Fibroblast of the aortic adventitia (primary cell): ENCODE measurements at places on chromosomes 6 and 20. TPM values are rescaled to one million over a fixed set of nuclear protein-coding genes. Genes with fewer than 3 reads are reported as not detected.
A peak's percentile ranks its signal among the peaks of the same experiment; 100 is the strongest.

GRCh38 chr20:48211238-48211637 is 426.0 kb upstream of the SULF2 start:
- DNase-seq, result no peak

RARS2 gene
- total RNA-seq, result 41.7 and 55.0 TPM in 2 replicates

DNA sequence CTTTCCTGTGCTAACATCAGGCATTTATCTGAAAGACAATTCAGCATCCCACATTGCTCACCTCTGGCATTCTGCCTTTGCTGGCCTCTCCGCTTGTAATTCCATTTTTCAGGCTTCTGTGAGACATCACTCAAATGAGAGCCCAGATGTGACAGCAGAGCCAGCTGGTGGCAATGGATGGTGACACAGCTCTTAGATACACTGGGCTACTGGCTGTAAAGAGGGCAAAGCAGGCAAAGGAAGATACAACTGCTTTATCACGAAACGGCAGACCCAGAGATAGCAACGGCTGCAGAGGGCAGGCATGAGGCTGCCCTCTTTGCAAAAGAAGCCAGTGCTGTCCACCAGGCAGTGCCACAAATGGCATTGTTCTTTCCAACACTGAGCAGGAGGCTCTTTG is 329.8 kb downstream of the KIF16B start:
- DNase-seq, result no peak

DNA sequence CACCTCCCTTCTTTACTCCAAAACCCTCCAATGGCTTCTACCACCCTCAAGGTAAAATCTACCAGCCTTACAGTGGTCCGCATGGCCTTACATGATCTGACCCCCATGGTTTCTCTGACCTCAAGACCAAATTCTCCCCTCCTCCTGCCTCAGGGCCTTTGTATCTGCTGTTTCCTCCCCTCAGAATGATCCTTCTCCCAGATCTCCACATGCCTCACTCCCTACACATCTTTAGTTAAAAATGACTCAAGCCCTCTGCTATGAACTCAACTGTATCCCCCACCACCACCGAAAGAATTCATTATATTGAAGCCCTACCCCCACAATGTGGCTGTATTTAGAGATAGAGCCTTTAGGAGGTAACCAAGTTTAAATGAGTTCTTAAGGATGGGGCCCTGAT is 4.1 kb downstream of the SLC23A2 start:
- no peak for DNase-seq

DNA sequence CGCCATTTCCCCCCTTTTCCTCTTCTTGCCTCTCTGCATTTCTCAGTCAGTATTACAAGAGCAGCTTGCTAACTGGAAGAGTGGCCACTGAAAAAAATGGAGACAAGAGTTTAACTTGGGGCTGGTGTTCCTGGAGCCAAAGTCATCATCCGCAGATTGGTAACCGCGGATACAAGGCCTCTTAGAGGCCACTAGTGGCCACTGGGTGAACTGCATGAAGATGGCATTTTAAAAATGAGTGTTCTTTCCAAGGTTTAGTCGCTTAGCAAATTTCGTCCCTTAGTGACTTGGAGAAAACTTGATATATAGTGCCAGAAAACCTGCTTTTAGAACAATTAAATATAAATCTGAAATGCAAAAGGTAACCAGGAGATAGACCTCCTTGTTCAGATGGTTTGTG is 4.8 kb downstream of the F13A1 start:
- DNase-seq, result peak; percentile 42

DNA sequence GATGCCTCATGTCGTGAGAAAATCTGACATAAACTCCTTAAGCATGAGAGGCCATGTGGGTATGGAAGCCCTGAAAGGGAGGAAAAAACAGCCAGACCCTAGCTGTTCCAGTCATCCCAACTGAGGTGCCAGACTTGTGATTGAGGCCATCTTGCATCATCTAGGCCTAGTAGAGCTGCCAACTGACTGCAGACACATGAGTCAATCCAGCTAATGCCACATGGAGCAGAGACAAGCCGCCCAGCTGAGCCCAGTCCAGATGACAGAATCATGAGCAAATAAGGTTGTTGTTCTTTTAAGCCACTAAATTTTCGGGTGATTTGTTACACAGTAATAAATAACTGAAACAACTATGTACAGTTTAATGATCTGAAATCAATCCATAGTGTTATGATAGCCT is 680.9 kb downstream of the MAFB start:
- peak; percentile 2 for DNase-seq

DNA sequence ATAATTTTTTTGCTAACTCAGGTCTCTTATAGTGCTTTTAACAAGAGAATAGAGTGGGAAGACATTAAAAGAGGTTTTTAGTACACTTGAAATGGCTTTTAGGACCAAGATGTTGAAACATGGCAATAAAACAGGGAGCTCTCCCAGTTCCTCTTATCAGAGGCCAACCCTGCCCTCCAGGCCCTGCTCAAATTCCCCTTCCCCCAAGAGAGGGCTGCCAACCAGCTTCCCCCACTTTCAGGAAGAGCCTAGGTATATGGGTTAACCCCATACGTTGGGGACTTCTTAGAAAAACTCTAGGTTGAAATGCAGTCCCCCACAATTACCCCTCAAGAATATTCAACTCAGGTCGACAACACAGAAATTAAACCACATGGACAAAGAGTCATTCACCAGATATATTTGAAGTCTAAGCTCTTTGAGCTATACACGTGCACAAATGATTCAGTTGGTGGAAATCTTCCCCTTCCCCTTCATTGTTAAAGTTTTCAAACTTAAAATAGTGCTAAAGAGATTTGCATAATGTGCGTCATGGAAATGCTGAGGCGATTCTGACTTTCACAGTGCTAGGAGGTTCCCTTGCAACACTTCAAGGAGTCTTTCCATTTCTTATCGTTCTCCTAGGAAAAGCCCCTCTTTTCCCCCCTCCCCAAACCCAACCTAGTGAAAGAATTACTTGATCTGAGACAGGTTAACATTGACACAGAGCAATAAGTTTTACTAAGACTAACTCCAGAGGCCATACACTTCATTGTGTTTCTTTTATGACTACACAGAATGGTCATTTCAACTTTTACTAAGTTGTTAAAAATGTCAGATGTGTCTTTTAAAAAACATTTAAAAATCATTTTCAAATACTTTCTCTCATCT is 49.8 kb upstream of the ENPP5 start:
- no peak for DNase-seq

- DNase-seq, result no peak
Observed at GRCh38 chr20:17933711-17934110, 34.9 kb downstream of the SNX5 start.

GRCh38 chr6:89527634-89528033 is 94.7 kb downstream of the ANKRD6 start:
- no peak for DNase-seq

DNA sequence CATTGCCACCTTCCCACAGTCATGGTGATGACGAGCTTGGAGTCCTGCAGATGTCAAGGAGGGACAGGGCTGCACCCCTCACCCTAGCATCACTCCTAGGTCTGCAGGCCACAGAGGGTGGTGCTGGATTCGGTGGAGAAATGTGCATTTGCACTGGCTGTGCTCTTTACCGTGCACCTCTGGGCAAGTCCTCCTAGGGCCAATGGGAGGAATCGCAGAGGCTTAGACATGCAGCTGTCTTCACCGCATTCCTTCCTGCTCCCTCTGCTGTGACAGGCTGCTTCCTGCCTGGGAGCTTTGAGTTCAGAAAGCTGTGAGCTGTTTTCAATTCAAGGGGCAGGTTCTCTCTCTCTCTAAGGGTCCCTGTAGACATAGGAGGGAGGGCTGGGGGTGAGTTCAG is 85.1 kb downstream of the EDN3 start:
- no peak for DNase-seq

TREML2 gene
- not detected in 2 replicates for total RNA-seq

- no peak for DNase-seq
Observed at GRCh38 chr6:139073118-139073517, 44.6 kb downstream of the ABRACL start.

ZC3H12D gene
- total RNA-seq, result 0.09 TPM in 1 of 2 replicates, not detected in the other

LAMA2 gene
- 99.1 and 103 TPM in 2 replicates for total RNA-seq

TTK gene
- 0.90 and 35.9 TPM in 2 replicates for total RNA-seq

- no peak for DNase-seq
Observed at GRCh38 chr6:8557014-8557748, 121.8 kb upstream of the SLC35B3 start.

- DNase-seq, result peak; percentile 0
Observed at GRCh38 chr6:69164564-69165229, 529.6 kb downstream of the ADGRB3 start.

- DNase-seq, result no peak
Observed at GRCh38 chr6:39576556-39577303, 148.5 kb downstream of the KIF6 start.

- no peak for DNase-seq
Observed at GRCh38 chr6:64041373-64041772, 405.8 kb downstream of the PHF3 start.
